ENCODE measurements at places on chromosomes 11 and 22.

- H3K27me3 ChIP-seq = no peaks in the 10 kb centered on the region
- peaks cover 36% of the 10 kb centered on the region for H3K4me1 ChIP-seq
- H3K4me3 ChIP-seq = no peak overlapping the region
- H3K36me3 ChIP-seq = no peaks in the 10 kb centered on the region
- H3K27ac ChIP-seq = peak overlapping the region; percentile 95
- no peak for DNase-seq
These were observed 6.9 kb upstream of the WEE1 start for GRCh38 chr11:9566561-9567063.

DNA sequence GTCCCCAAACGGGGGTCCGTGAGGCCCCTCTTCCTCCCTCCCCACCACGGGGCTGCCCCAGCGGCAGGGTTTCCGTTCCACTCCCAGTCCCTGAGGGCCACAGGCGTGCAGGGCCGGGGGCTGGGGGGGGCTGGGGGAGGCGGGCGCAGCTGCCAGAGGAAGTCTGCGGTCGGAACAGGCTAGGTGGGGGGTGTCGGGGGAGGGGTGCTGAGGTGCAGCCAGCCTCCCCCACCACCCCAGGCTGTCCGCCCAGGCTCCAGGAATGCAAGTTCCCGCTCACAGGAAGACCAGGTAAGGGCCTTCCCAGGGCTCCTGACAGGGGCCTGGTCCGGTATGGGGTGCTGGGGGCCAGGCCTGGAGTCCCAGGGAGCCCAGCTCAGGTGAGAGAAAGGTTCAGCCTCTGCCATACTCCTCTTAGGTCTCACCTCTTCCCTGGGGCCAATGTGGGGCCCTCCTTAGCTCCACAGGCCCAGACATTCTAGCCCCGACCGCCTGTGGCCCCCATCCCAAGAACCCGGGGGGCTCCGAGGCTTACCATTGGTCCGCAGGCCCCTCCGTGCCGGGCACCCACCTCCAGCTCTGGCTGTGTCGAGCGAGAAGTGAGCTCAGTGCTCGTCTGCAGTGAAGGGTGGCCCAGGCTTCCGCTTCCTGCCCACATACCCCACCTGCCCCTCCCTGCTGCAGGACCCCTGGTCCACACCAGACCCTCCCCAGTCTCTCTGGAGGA, at the start of gene PTPRCAP:
Gene PTPRCAP (minus strand): TSS at position 601 of the 727 bp plus-strand sequence. CDS start 63 bp downstream, at position 538.
- no peak within 1 kb of the TSS for H3K27ac ChIP-seq
- H3K4me3 ChIP-seq = peak within 1 kb of the TSS; percentile 55
- H3K27me3 ChIP-seq = no peaks in the 10 kb centered on the region
- no peak for DNase-seq
- H3K4me1 ChIP-seq = peaks cover 8% of the 10 kb centered on the region
- no peaks in the 10 kb centered on the region for H3K36me3 ChIP-seq

GRCh38 chr22:25110846-25111578, 88.6 kb upstream of the CRYBB3 start:
- DNase-seq = peak; percentile 46
- peak overlapping the region; percentile 54 for H3K4me3 ChIP-seq
- no peaks in the 10 kb centered on the region for H3K36me3 ChIP-seq
- H3K27ac ChIP-seq = peak overlapping the region; percentile 60

- peaks cover 79% of the 10 kb centered on the region for H3K4me1 ChIP-seq
- H3K36me3 ChIP-seq = no peaks in the 10 kb centered on the region
- H3K4me3 ChIP-seq = no peak overlapping the region
- DNase-seq = no peak
- peak overlapping the region; percentile 94 for H3K27ac ChIP-seq
These were observed 60.8 kb downstream of the PPFIBP2 start for GRCh38 chr11:7574491-7575130.

Measured in tibial nerve (tissue), 4 donors.